ENCODE measurements at places on chromosomes 7 and 10. TPM values are rescaled to one million over a fixed set of nuclear protein-coding genes. Genes with fewer than 3 reads are reported as not detected.

DNA sequence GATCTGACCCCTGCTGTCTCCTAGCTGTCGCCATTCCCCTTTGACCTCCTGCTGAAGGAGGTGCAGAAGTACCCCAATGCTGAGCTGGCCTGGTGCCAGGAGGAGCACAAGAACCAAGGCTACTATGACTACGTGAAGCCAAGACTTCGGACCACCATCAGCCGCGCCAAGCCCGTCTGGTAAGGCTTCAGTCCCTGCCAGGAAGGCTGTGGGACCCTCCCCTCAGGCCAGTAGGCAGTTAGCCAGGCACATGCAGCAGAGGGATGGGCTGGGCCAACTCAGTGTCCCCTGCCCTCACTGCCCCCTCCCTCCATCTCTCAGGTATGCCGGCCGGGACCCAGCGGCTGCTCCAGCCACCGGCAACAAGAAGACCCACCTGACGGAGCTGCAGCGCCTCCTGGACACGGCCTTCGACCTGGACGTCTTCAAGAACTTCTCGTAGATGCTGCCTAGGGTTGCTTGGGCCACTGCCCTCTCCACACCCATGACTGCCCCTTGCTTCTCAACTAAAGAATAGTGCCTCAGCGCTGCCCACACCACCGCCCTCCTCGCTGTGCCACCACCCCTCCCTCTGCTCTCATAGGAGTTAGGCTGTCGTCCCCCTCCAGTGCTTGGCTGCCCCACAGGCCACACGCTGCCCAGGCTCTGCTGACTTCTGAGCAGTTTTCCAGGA lies 41.0 kb upstream of the ZMIZ2 start:
- peak; percentile 17 for ATAC-seq

The GCC1 gene
- total RNA-seq: 15.7 TPM

DNA sequence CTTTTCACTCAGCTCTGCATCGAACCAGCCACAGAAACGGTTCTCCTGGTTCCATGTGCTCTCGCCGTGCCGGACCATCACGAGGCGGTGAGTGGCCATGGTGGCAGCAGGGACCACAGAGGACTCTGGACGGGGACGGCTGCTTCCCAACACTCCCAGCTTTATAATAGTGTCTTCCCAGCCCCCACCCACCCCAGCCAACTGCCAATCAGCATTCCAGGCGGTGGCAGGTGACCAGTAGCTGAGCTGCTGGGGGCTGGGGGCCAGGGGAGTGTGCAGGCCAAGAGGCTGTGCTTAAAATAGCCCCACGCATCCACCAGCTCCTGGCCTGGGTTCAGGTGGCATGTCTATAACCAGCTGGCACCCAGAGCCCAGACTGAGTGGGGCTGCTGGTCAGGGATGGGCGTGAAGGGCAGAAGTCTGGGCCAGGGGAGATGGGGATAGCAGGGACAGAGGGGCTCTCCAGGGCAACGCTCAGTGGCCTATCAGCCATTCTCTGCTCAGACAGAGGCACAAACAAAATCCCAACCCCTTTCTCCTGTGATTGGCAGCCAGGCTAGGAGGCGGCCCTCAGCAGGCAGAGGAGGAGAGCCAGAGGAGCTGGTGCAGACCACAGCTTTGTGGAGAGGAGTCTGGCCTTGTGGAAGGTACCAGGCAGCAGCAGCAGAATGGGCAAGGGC lies at the start of gene PGAM2:
Gene PGAM2 (minus strand): TSS at position 137 of the 680 bp plus-strand sequence. CDS start 38 bp downstream, at position 99.
- peak; percentile 49 for ATAC-seq

The FRMD4A gene
- total RNA-seq: 13.7 TPM

DNA sequence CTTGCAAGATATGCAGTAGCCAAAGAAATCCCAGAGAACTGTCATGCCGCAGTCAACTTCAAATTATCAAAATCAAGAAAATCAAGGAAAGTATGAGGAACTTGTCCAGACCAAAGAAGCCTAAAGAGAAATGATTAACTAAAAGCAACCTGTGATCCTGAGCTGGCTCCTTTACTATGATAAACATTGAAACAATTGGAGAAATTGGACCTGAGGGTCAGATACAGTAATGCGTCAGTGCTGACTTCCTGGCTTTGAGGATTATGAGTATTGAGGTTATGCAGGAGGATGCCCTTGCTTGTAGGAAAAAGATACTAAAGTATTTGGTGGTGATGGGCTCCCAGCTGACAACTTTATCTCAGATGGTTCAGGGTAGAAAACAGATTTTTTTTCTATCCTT lies 324.7 kb upstream of the AKR1E2 start:
- no peak for ATAC-seq

DNA sequence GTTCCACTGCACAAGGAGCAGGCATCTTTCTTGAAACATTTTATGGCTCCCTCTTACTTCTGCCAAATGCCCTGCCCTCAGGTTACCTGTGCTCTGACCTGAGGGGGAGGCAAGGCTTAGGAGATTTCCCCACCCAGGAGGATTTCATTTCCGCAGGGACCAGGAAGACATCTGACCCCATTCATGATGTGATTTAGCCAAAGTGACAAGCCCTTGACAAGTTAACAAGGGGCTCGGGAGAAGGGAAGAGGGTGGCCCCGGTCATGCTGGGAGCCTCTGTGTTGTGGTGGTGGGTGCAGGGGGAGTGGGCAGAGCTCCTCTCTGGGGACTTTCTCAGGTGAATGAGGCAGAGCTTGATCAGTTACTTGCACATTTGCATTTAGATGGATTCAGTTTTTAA lies 18.9 kb downstream of the GIMAP5 start:
- no peak for ATAC-seq

DNA sequence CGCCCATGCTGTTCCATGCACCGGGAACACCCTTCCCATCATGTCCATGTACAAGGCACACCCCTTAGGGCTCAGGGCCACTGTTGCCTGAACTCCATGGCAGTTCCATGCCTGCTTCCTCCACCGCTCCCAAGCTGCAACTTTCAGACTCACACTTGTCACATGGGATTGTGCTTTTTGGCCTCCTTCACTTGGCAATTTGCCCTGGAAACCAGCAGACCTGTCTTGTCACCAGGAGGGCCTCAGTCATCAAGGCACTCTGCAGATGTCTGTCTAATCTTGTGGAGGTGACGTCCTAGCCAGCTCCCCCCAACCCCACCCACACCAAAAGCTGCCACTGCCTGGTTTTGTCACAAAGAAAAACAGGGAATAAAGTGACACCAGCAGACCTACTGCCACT lies 47.5 kb downstream of the CARD11 start:
- no peak for ATAC-seq

DNA sequence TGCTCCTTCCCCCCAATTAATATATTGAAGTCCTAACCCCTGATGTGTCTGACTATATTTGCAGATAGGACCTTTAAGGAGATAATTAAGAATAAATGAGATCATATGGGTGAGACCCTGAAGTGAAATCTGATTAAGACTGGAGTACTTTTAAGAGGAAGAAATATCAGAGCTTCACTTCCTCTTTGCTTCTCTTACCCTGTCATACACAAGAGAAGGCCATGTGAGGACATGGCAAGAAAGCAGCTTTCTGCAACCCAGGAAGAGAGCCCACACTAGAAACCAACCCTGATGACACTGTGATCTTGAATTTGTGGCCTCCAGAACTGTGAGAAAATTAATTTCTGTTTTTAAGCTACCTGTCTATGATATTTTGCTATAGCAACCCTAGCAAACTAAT lies 44.2 kb downstream of the JMJD1C start:
- ATAC-seq: no peak

The MEST gene
- 4.7 TPM for total RNA-seq
